Stimulated activated naive CD8-positive, alpha-beta T cell treated with anti-CD3 and anti-CD28 coated beads, Interleukin-15, amount 100 ng/mL, for 72 hours (primary cell): ENCODE measurements at places on chromosomes 7 and 10.

DNA sequence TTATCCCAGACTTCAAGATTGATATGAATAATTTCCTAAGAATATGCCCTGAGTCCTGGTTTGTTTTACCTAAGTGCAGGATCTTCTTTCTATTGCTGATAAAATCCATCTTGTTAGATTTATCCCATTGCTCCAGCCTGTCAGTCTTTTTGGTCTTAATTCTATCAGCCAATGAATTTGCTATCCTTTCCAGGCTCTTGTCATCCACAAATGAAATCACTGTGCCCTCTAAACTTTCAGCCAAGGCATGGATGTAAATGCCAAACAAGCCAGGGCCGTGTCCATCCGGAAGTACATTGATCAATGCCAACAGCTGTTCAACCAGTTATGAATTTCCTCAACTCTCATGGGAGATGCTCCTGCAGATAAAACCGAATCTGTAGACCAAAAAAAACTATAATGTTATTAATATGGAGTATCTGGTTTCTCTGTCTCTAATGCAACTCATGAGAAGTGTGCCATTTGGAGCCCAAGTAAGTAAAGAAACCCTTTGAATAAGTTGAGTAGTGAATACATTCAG, 40.0 kb downstream of the NPY start:
- DNase-seq, result no peak

DNA sequence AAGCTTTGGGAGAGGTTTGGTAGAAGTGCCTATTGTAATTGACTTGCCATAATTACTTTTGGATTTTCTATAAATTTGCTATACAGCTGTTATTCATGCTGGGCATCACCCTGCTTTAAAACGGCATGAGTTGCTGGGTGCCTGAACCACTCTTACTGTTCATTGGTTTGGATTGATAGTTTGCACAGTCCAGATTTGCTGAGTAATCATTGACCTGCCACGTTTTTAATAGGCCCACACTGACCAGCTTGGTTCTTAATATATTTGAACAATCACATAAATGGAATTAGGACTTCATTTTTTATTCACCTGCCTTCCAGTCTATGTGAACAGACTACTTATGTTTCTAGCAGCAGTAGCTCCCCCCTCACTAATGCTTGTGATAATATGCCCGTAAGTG, 630.8 kb downstream of the SDK1 start:
- no peak for DNase-seq

DNA sequence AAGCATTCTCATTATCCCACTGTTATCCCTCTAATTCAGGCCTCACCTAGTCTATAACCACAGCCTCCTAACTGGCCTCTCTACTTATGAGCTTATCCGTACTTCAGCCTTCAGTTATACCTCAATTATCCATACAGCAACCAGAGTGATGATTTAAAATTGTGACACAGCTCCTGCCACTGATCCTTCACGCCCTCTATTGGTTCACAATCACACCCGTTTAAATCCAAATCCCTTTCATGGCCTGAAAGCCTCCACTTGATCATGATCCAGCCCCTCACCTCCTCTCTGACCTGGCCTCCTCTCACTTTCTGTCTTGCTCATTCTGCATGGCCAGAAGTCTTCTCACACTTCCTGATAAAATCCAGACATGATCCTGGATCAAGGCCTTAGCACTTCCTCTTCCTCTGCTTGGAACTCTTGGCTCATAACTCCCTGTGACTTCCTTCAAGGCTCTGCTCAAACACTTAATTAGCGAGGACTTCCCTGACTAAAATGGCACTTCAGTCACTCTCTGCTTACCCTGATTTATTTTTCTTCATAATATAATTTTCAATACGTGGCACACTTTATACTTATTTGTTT, 19.0 kb upstream of the TMEM26 start:
- DNase-seq, result no peak

DNA sequence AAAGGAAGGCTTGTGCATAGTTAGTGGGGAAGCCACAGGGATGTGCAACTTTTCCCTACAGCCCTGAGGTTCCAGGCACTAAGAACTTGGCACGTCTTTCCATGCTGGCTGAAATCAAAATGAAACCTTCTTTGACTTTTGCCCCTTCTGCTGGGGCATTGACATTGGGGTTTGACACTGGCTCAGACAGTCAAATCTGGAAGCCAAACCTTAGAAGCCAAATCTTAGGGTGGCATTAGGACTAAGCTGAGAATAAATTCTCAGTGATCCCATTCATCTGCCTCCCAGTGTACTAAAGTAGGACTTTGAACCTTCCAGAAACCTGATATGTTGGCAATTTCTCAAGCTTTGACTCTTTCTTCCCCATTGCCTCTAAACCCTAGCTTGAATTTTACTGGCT, 31.3 kb upstream of the INSYN2A start:
- no peak for DNase-seq

- no peak for DNase-seq
Measured at GRCh38 chr10:69317626-69318105, 39.4 kb downstream of the HK1 start.
